NCI-H187 treated with DMSO at 0.1 percent for 48 hours (cell line): ENCODE measurements at places on chromosomes 6 and 20.

DNA sequence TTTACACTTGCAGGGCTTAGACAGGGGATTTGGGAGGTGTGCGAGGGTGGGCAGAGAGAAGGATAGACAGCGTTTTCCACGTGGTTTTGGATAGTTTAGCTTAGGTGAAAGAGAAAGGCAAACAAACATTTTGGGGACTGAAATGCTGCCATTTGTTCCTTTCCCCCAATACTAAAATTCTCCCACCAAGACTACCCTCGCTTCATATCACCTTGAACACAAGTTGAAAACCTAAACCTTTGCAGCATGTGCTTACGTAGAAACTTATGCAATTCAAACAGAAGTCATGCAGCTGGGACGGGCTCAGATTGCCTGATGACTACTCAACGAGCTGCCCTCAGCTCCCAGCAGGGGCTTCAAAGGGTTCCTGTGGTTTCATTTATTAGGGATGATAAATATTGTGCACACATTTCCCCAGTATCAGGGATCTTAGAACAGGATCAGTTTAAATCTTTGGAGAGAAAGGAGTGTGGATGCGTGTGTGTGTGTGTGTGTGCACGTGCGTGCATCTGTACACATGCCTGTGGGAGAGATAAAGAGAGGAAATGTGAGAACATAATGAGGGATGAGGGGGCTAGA is 77.3 kb downstream of the SLC22A23 start:
- no peak for DNase-seq

GRCh38 chr6:35719404-35719829 is 17.4 kb upstream of the ARMC12 start:
- no peak for DNase-seq

DNA sequence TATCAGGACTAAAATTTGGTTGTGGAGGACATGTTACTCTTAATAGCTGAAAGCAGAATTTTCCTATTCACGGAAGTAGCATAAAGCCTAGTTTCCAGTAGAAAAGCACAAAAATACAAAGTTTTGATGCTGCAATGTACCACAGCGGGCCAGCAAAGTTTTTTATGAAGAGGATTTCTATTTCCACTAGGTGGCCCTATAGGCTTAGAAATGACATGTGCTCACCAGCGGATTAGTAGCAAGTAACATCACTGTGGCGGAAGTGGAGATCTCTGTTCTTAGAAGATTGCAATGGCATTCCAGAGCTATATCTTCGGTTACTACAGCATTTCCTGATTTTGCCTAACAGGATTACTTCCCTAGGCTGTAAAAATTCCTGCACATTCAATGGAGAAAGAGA is 1219.0 kb upstream of the EYS start:
- no peak for DNase-seq

DNA sequence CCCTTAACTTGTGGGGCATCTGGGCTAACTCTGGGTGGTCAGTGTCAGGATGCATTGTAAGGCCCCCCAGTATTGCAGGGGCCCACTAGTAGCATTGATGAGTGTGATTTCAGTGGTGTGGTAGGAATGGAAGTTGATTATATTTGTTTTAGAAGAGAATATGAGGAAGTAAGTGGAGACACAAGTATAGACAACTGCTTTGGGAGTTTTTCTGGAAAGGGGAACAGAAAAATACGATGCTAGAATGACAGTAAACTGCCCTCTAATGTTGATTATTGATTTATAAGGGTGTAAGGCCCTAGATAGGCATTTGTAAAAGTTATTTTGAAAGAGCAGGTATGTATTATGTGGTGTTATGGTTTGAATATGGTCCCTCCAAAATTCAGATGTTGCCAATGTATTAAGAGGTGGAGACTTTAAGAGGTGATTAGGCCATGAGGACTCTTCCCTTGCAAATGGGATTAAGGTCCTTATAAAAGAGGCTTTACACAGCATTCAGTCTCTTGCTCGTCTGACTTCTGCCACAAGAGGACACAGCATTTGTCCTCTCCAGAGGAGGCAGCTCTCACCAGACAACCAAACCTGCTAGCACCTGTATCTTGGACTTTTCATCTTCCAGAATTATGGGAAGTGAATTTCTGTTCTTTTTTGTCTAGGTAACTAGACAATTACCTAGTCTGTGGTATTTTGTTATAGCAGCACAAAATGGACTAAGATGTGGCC is 135.9 kb upstream of the DTNBP1 start:
- DNase-seq: no peak

DNA sequence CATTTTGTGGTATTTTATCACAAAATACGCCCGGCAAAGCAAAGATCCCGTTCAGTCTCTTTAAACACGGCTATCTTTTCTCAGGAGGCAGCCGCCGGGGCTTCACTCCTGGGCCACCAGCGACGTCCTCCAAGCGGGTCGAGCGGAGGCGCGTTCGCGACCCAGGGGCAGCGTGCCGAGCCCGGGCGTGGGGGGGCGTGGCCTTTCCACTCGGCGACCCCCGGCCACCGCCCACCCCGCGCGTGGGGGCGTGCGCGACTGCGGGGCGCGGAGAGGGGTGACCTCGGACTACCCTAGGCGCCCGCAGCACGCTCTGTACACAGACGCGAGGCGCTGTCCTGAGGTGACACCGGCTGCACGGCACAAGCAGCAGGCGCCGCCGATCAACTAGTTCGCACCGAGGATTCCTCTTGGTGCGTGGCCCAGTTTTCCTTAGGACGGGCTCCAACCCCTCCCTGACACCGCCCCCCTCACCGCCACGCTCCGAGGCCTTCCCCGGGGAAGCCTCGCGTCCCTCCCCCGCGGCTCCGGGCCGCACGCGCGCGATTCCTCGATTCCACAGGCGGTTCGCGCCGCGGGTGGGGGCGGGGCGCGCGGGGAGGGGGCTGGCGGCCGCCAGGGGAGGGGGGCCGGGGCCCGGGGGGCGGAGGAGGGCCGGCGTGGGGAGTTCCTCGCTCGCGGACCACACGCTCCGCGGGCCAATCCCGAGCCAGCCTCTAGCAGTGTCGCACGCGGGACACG is 1.1 kb upstream of the JARID2 start:
- DNase-seq: no peak

GRCh38 chr6:150632785-150633485 is 33.2 kb downstream of the PLEKHG1 start:
- no peak for DNase-seq

- no peak for DNase-seq
These were observed 49.9 kb downstream of the MUC22 start for GRCh38 chr6:31060145-31060544.

DNA sequence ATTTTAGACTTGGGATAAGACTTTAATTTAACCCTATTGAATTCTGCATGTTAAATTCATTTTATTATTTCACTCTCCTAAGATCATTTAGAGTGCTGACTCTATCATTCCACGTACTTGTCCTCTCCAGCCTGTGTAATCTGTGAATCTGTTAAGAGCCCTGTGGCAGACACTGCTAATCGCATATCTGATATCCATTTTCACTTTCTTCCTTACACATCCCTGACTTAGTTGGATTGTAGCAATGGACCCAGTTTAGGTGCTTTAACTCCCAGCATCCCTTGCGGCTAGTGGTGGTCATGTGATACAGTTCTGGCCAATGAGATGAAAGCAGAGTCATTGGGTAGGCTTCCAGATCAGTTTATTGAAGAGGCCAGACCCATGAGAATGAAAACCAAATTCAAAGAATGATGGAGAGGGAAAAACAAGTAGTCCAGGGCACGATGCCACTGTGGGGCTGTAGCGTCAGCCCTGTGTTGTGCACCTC is 57.2 kb upstream of the SOX4 start:
- DNase-seq: no peak

DNA sequence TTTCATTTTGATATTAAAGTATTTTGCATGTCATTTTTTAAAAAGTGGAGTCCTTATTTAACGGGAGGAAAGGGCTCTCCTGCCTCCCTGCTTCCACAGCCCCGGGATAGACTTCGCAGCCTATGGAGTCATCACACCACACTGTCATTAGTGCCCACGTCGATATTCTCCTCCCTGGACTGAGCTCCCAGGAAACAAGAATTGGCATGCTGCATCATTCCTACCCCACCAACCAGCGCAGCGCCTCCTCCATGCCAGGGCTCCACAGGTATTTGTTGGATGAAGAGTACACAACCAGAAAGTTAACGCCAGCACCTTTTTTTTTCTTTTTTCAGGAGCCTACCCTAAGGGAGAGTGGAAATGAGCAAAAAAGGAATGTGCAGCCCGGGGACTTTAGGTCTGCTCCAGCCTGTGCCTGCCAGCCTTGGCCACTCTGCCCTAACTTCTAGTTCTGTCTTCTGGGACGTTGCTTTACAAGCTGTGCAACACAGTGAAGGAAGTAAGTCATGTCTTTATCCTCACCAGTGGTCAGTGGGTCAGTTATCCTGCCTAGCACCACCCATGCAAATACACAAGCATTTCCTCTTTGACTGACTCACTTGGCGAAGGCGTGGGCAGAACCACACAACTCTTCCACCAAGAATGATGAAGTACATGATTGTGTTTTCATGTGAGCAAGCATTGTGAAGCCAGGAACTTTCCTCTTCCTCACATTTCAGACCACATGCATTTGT is 180.7 kb upstream of the UST start:
- DNase-seq: no peak

DNA sequence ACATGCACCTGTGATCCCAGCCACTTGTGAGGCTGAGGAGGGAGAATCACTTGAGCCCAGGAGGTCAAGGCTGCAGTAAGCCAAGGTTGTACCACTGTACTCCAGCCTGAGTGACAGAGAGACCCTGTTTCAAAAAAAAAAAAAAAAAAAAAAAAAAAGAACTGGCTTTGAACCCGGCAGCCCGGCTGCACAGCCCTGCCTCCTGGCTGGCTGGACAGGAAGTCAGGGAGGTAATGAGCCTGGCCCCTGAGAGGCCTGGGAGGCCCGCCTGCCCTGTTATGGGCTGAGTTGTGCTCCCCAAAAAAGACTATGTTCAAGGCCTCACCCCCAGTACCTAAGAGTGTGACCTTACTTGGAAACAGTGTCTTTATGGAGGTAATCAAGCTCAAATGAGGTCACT is 65.6 kb downstream of the ABHD12 start:
- no peak for DNase-seq

DNA sequence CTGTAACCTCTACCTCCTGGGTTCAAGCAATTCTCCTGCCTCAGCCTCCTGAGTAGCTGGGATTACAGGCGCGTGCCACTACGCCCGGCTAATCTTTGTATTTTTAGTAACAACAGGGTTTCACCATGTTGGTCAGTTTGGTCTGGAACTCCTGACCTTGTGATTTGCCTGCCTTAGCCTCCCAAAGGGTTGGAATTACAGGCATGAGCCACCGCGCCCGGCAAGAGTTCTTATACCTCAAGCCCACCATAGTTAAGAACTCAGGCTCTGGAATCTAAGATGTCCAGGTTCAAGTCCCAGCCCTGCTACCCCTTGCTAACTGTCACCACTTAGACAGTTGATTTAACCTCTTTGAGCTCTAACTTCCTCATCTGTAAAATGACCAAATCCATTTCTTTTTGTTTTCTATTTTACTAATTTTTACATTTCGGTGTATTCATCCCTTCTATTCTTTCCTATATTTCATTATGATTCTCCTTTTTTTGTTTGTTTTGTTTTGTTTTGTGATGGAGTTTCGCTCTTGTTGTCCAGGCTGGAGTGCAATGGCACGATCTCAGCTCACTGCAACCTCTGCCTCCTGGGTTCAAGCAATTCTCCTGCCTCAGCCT is 104.8 kb upstream of the ZNF217 start:
- no peak for DNase-seq

DNA sequence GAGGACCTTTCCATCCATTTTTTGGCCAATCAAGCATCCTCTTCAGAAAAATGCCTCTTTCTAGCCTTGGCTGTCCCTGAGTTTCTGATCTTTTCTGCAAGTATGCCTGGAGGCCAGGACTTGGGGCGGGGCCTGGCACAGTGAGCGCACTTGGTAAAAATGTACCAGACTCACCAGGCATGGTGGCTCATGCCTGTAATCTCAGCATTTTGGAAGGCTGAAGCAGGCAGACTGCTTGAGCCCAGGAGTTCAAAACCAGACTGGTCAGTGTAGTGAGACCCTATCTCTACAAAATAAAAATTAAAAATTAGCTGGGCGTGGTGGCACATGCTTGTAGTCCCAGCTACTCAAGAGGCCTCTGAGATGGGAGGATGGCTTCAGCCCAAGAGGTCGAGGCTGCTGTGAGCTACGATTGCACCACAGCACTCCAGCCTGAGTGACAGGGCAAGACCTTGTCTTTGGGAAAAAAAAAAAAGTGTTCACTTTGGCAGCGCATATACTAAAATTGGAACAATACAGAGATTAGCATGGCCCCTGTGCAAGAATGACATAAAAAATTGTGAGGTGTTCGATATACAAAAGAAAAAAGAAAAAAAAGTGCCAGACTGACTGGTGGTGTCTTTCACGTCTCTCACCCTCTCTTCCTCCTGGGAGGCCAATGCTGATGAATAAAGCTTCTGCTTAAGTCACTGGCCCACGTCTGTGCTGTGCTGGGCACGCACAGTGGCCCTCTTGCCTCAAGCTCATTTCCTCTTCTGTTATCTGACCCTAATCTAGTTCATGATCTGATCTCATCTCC is 18.1 kb upstream of the SLC9A8 start:
- no peak for DNase-seq

DNA sequence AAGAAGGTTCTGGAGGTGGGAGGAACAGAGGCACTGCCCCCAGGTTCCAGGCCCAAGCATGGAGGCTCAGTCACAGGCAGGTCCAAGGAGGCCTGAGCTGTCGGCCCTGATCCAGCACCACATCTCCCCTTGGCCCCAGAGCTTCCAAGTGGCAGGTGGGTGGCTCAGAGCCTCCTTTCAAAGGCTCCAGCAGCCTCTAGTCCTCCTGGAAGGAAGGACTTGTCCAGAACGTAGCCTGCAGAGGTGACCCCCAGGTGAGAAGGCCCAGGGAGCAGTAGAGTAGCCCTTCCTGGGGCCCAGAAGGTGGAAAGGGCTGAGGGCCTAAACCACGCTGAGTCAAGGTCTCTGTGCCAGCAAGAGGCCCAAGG is 7.7 kb downstream of the TFEB start:
- no peak for DNase-seq

- DNase-seq: no peak
These were observed 76.6 kb downstream of the SLX4IP start for GRCh38 chr20:10511509-10512251.

DNA sequence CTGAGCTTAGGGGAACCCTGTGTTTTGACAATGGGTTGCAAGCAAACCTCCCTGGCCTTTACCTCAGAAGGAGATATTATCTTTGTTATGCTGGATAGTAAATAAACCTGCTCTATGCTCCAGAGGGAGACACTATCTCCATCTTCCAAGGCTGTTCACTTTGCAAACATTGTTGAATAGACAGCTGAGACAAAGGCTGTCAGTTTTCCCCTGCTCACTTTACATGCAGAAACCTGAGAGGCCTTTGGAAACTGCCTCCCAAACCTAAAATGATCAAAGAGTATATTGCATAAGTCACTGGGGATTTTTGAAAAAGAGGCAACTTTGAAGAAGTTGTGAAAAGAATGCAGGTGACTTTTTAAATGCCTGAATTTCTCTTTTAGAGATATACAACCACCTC is 61.6 kb downstream of the MRAP2 start:
- DNase-seq: no peak

- DNase-seq: no peak
These were observed 526.6 kb upstream of the ARID1B start for GRCh38 chr6:156250593-156250992.
